ENCODE measurements at places on chromosomes 5 and 9.

DNA sequence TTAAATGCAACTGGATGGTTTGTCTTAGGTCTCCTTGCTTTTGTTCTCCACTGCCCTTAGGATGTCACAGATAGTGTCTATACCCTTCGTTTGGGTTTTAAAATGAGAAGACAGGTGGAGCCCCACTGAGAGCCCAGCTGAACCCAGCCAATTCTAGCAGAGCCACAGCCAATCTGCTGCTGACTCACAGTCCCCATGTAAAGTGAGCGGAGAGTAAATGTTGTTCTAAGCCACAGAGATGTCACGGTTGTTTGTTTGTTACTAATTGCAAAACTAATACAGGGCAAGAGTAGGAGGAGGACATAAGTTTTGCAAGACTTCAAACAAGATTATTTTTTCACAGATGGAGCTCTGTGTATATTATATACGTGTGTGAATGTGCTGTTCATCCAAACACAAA lies 50.5 kb upstream of the AGXT2 start:
- DNase-seq, result no peak

GRCh38 chr9:118577121-118577520 lies 792.1 kb downstream of the BRINP1 start:
- DNase-seq, result no peak

- no peak for DNase-seq
Observed at GRCh38 chr5:3276896-3277295, 318.7 kb upstream of the IRX1 start.

- no peak for DNase-seq
Observed at GRCh38 chr5:181281077-181281983, 20.4 kb upstream of the TRIM52 start.

DNA sequence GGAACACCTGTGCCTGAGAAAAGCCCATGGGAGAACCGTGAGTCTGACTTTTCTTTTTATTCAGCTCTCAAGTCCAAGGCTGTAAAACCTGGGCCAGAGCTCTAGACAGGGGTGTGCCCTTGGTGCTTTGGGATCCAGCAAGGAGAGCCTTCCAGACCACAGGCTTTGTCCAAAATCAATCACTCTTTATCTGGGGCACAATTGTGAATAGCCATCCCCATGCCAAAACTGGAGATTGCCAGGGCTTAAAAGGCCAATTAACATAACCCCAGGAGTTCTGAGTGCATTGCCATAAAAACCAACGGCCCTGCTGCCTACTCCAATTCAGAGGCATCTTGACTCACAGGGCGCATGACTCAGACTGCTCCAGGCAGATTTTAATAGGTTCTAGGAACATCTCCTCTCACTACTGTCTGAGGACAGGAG lies 391.8 kb downstream of the ARHGEF28 start:
- DNase-seq, result no peak

GRCh38 chr5:100693481-100693880 lies 158.3 kb downstream of the FAM174A start:
- DNase-seq, result no peak

DNA sequence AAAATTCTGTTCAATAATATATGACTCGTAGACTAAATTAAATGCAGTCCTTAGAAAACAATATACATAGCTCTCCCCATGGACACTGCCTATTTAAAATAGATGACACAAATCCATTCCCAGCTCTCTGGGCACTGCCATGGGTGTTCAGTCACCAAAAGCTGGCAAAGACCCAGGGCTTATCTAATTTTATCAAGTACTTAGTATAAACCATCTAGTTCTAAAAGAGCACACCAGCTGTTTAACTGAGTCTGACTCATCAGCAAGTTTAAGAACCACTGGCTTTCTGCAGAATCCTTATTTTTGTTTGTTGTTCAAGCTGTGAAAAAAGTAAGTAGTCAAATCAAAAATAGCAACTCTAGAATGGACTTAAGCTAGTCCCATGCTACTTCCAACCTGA lies 107.6 kb downstream of the PLPP1 start:
- no peak for DNase-seq

DNA sequence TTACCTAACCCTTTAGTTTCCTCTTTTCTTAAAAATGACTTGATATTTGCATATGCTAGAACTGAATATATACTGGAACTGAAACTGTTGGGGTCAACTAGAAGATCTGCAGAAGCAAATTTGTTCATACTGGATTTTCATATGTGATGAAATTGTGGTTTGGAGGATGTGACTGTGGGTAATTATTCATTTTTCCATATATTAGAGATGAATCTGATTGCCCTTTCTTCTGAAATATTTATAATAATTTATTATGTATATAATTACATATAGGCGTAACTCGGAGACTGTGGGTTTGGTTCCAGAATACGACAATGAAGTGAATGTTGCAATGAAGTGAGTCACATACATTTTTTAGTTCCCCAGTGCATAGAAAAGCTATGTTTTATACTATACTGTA lies 149.1 kb downstream of the ATP10B start:
- no peak for DNase-seq

DNA sequence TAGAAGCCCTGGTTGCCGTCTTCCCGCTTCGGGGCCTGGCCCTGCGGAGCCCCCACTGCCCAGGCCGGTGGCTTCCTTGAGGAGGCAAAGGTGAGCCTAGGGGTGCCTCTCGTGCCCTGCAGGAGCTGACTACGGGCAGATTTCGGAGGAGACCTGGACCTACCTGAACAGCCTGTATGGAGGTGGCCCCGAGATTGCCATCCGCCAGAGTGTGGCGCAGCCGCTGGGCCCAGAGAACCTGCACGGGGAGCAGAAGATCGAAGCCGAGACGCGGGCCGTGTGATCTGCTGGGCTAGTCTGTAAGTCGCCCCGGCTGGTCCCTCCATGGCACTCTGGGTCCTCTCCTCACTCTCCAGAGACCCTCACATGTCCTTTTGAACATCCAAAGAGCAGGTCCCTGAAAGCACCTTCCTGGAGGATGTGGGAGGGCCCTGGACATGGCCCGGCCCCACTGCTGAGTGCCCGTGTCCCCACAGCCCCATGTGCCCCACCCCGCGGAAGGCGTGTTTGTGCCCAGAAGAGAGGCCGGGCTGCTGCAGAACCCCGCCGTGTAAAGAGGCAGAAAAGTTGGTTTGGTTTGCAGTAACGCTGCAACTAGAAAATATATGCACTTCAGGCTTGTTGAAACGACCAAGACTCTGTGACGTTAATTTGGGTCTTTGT lies 44.9 kb downstream of the USP20 start:
- DNase-seq, result no peak

DNA sequence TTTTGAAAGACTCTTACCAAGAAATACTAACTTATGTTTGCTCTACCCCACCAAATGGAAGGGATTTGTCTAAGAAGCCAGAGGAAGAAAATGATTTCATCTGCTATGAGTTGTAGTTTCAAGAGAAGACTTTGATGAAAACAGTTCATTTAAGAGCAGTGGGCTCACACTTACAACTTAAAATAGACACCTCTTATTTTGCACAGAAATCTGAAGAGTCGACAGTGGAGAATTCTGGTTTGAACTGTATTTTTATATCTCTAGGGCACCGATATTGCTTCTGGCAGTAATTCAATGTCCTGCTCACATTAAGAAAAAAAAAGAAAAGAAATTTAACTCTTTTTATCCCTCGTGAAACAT lies 1.9 kb upstream of the DAB2 start:
- no peak for DNase-seq

All from Peyer's patch (tissue), 4 donors.